ENCODE measurements at places on chromosomes 4 and X.

DNA sequence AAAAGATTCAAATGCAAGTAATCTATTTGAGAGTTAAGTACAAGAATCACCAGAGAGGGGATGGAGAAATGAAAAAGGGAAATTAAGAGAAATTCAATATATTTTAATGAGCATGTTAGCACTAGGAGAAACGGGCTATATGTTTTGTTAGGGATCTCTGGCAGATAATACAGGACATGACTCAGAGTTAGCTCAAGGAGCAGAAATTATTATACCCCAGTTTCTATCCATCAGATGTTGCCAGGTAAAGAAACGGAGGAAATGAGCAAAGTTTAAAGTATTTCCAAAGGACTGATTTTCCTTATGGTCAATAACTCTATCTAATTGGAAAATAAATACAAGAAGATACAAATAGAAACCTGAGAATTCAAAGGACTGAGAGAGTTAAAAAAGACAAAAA is 867.6 kb downstream of the TRAM1L1 start:
- no peak for DNase-seq

GRCh38 chr4:80610845-80611677 is 275.5 kb downstream of the CFAP299 start:
- no peak for DNase-seq

- no peak for DNase-seq
Measured at GRCh38 chrX:69396916-69397315, 107.2 kb upstream of the NALF2 start.

DNA sequence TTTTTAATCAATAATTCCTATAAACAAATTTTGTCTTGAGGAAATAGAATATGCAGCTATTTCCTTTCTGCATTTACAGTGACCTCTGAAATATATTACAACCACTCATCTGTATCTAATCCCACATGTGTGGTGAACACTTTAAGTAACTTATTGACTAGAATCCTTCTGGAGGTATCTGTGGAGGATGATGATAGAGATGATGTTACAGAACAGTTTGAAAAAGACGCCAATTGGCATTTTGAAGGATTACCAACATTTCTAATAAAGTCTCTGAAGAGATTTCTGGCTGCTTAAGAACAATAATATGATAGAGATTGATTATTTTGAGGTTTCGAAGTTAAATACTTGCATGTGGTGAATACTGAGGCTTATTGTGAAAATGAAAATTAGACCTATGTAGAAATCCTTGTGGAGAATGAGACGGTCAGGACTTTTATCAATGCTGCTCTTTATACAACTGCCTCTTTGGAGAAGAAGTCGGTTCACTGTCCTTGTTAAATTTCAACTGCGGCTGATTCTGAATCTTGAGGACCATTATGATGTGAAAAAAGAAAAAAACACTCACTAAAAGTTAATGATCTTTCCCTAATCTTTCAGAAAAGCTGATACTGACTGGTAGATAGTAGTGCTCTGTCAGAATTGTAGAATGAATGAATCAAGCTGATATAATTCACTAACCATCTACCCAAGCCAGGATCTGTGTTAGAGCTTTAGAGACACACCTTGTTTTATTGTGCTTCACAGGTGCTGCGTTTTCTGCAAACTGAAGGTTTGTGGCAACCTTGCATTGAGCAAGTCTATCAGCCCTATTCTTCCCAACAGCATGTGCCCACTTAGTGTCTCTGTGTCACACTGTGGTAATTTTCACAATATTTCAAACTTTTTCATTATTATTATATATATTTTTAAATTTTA is 204.7 kb downstream of the SPRY1 start:
- no peak for DNase-seq

DNA sequence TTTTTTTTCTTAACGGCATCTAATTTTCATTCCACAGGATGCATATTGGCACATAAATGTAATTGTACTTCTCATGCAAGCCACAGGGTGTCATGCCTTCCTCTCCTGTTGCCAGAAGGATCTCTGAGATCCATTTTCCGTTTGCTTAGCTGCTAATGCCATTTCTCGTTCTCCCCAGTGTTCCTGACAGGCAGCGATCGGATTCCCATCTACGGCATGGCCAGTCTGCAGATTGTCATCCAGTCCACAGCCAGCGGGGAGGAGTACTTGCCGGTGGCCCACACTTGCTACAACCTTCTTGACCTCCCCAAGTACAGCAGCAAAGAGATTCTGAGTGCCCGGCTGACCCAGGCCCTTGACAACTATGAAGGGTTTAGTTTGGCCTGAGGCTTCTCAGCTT is 8.9 kb upstream of the NAP1L5 start:
- no peak for DNase-seq

DNA sequence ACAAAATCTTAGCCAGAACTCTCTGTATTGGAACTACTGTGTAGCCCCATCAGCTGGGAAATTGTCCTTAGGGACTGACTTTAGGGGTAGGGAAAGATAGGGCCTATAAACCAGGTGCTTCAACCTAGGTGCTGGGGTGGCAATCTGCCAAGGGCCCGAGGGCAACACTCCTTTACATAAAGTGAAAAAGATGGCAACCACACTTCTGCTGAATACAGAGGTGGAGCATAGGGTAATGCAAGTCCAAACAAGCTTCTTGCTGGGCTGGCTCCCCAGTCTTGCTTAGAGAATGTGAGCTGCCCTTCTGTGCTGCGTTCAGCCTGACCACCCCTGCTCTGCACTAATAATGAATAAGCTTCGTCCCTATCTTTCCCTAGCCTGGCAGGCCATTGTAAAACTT is 9.8 kb downstream of the ZBTB33 start:
- DNase-seq, result no peak

- no peak for DNase-seq
Measured at GRCh38 chr4:142719854-142720541, 126.1 kb downstream of the INPP4B start.

GRCh38 chr4:88033309-88033708 is 25.9 kb downstream of the PKD2 start:
- DNase-seq, result no peak

- no peak for DNase-seq
Measured at GRCh38 chr4:148426643-148427042, 15.6 kb downstream of the NR3C2 start.

DNA sequence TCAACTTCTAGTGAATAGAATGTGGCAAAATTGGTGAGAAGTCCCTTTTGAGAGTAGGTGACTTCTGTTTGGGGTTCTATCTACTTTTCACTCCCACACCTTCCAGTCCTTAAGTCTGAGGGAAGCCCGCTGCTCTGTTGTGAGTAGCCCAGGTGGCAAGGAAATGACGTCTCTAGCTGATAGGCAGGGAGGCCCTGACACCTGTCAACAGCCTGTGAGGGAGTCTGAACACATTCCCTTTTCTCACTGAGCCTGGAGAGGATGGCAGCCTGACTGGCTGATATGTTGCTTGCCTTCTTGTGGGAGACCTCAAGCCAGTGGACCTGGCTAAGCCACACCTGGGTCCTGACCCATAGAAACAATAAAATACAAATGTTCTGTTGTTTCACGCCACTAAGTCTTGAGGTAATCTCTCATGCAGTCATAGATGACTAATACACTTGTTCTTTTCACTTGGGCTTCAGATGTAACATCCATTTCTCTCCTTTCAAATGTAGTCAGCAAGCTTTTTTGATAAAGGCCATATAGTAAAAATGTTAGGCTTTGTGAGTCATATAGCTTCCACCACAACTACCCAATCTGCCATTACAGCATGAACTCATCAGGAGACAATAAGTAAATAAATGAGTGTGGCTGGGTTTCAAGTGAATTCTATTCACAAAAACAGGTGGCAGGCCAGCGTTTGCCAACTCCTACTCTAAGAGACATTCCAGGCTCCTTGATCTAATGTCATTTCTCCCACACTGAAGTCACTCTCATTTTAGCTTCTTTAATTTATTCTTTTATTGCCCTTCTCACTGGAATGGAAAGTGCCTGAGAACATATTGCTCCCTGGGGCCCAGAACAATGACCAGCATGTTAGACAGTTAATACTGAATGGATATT is 265.1 kb upstream of the MAD2L1 start:
- no peak for DNase-seq

DNA sequence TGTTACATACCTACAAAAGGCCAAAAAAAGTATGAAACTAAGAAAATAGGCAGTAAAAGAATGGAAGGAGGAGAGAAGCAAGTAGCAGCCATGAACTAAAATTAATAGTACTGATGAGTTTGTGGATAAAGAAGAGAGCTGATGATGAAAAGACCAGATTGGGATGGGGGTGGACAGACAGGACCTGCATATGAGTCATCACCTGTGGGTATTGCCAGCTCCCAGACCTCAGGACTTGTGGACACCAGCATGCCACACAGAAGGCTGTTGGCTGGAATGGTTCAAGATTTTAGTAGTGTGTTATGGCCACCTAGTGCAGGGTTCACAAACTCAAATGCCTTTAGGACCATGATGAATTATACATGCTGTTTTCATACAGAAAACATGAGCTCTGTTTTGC is 58.9 kb downstream of the ARX start:
- DNase-seq, result no peak

DNA sequence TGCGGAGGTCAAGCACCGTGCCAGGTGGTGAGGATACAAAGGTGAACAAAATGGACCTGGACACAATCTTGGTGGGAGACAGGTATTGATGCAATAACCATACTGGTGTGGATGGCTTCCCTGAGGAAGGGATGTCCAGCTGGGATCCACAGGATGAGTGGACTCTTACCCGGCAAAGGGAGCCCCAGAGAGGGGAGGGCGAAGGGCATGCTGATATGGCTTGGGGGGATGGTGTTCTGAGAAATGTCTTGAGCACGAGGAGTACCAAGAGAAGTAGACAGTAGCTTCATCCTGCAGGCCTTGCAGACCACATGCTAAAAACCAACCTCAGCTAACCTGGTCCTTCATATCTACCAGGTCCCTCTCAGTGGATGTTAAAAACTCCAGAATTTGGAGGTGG is 220.8 kb downstream of the NWD2 start:
- no peak for DNase-seq

DNA sequence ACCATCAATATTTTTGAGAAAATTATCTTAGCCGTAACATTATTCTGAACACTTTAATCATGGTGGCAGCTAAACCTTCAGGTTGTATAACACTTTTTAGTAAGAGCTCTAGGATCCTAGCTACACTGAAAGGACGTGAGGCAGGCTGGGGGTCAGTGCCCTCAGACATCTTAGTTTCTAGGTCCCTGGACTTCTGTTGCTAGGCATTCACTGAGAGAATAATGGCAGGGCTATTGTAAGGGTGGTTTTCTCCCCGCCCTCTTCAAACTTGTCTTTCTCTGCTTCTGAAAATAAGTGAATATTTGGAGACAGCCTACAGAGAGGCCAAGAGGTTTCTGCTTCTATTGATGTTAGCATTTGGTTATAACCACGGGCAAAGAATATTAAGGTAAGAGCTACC is 15.4 kb upstream of the MMRN1 start:
- DNase-seq, result no peak

DNA sequence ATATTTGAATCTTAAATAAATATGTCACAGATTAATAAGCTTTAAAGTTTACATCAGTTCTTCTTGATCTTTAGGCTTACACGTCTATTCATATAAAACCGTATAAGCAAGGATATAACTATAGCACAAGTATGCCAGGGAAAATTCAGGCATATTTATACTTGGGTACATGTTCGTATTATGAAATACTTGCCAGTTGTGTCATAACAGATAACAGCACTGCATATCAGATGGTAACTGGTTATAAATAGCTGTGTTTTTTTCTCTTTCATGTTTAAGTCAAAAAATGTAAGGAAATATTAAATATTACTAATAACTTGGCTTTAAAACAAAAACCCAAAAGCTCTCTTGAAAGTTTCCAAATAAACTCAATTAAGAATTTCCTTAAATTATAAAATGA is 17.5 kb downstream of the BRWD3 start:
- no peak for DNase-seq

GRCh38 chr4:4329496-4329895 is 39.4 kb downstream of the ZBTB49 start:
- no peak for DNase-seq

- DNase-seq, result no peak
Measured at GRCh38 chr4:65645185-65645584, 25.1 kb downstream of the EPHA5 start.

DNA sequence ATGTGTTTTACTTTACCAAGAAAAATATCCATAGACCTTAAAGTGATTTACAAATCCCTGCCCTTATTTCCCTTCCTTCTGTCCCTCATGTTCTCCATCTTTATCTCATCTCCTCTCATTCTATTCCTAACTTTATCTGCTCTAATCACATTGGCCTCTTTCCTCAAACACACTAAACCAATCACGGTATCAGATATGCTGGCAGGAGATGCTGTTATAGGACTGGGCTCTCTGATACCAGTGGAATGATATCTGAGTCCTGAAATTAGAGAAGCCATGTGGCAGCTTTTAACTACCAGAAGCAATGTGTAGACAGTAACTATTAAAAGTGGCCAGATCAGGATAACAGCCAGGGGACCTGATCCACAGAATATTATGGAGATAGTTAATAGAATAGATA is 49.9 kb upstream of the GIMD1 start:
- no peak for DNase-seq

DNA sequence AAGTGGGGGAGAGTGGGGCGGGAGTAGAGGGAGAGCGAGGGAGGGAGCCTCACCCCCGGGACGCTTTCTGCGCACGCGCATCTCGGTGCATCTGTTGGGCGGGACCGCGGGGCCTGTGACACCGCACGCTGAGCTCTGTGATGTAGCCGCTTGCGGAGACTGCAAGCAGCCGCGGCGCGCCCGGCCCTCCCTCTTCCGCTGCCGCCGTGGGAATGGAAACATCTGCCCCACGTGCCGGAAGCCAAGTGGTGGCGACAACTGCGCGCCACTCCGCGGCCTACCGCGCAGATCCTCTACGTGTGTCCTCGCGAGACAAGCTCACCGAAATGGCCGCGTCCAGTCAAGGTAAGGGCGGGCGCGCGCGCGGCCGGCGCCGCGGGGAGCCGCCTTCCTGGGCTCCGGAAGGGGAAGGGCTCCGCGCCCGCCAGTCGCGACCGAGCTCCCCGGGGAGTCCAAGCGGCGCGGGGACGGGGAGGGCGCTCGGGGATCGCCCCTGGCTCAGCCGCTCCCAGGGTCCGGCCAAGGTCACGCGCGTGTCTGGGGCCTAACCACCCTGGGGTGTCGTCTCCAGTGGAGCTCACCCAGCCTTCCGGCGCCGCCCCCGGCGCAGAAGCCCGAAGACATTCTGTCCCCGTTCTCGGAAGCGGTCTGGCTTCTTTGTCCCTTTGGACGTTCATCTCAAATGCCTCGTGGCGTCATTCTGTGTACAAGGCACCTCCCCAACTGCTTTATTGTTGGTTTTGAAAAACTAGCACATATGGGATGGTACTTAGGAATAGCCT is at the start of gene FUNDC2:
Gene FUNDC2, plus strand, starts transcription at position 118 of the 782 bp plus-strand sequence. Its CDS starts 95 bp downstream, at position 213.
- peak; percentile 89 for DNase-seq

DNA sequence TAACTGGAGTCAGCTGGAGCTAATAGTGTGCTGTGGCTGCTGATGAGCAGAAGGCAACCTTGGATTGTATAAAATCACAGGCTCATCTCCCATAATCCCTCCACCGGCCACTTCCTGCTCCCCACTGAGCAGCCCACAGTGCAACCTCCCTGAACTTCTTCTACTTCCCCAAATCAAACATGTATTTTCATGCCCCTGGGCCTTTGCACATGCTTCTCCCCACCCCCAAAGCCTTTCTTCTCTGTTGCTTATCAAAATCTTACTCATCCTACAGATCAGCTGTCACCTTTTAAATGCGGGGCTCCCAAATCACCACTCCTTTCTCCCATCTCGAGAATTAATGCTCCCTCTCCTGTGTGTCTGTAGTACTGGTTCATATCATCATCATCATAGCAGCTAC is 35.8 kb downstream of the RHOH start:
- no peak for DNase-seq

GRCh38 chrX:83771664-83772063 is 89.3 kb upstream of the CYLC1 start:
- no peak for DNase-seq
